Foreskin fibroblast (primary cell): ENCODE measurements at places on chromosomes 3 and 15.

DNA sequence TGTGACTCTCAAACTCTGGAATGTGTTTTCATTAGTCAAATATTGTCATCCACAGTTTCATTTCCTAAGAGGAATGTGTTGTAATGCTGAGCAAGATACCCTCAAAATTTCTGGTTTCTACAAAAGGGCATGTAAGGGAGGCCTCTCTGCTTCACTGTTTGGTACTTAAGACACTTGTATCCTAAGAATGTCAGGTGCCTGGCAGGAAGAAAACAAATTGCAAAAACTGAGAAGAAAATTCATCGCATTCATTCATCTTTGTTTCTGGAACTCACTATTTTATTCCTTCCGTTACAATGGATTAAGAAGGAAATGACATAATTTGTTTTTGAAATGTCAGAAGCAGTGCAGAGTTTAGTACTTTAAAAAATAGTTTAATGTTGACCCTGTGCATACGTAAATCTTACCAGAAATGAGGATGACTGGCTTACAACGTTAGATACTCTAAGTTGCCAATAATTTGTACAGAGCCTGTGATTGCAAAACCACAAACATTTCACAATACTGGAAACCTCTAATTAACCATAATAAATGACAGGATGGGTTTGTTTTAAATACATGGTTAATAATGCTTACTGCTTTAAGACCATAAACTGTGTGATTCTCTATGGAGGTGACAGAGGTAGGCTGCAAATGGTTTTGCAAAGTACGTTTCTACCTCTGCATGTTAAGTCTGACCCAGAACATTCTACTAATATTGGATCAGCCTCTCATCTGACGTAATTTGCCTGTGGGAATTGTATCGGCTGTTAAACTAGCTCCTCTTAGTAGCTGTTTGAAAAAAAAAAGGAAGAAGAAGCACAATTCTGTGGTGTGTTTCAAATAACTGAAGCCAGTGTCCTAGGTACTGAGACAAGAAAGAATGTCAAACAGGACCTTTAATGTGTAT is 477.8 kb downstream of the RBMS3 start:
- peak; percentile 75 for DNase-seq

- no peak for DNase-seq
Observed at GRCh38 chr3:194086388-194087075, 49.4 kb upstream of the HES1 start.

DNA sequence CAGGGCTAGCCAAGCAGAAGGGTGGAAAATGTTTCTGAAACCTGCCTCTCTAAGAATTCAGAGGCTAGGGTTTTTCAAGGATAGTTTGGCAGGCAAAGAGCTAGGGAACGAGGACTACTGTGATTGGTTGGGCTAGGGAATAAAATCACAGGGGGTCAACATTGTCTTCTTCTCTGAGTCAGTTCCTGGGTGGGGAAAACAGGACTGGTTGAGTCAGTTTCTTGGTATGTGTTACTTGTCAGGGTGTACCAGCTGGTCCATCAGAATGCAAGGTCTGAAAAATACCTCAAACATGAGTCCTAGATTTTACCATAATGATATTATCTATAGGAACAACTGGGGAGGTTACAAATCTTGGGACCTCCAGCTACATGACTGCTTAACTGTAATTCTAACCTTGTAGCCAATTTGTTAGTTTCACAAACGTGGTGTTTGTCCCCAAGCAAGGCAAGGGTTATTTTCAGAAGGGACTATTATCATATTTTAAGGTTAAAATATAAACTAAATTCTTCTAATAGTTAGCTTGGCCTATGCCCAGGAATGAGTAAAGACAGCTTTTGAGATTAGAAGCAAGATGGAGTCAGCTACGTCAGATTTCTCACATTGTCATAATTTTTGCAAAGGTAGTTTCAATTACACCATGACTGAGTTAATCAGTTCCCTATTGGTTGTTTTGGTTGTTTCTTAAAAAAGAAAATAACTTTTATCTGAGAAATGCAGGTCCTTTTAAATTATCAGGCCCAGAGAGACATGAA is 231.5 kb downstream of the ALCAM start:
- DNase-seq = peak; percentile 93

DNA sequence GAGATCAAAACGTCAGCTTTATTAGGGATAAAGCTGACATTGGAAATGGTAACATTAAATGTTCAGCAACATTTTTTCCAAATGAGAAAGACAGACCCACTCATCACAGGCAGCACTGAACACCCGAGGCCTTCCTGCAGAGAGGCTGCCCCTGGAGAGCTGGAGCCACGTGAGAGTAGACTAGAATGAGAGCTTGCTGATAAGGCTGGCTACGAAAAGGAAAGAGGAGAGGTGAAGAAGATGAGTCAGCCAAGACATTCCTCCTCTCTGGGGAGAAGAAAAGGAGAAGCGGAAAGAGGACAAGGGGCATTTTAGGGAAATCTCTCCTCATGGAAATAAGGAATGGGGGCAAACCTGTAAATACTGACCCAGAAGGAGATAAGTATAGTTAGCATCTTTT is 7.3 kb downstream of the CYP19A1 start:
- DNase-seq = no peak

DNA sequence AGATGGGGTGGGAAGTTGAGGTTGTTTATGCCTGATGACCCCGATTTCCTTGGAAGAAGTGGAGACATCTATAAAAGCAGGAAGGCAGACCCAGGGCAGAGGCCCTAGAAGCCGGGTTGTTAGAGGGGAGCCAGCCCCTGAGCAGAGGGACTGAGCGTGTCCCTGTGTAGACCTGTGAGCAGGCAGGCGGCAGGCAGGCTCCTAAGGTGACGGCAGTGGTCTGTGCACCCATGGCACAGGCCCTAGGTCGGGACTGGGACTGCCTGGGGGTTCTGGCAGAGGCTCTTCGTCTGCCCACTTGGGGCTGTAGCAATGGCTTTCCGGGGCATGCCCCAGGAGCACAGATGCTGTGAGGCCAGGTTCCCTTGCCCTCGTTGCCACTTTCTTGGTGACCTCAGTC is 9.9 kb downstream of the SEMA4B start:
- no peak for DNase-seq

DNA sequence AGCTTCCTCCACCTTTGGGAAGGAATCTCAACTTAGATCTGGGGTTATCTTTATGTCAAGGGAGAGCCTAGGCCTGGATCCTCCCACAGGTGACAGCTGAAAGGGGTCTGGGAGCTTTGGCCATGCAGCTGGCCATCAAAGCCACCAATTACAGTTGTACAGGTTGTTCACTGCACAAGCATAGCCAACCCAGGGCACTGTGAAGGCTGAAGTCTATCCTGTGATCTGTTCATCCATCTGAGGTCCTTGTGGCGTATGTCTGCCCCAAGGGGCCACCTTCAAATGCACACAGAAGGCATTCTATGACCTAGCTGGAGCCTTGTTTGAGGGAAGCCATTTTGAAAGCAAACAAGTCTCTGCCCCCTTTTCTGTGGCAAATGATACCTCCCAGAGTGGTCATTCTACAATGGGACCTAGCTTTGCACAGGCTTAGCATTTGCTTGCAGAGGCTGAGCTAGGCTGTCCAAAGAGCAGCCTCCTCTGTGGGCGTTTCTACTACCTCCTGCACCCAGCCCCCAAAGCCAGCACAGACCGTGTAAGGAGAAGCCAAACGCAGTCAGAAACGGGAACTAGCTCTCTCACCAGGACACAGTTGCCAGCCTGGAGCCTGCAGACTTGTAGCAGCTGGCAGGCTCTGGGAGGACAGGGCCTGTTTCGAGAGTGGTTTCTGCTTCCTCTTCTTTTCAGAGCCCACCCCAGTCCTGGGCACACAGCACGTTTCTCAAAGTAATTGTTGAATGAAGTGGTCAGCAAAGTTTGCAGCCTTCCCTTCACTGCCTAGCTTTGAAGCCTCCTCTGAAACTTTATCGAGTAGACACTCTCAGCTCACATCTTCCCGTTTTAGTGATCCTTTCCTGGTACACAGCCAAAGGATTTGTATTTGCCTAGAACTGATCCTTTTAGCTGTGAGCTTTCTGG is 157.3 kb upstream of the SMAD3 start:
- peak; percentile 56 for DNase-seq

DNA sequence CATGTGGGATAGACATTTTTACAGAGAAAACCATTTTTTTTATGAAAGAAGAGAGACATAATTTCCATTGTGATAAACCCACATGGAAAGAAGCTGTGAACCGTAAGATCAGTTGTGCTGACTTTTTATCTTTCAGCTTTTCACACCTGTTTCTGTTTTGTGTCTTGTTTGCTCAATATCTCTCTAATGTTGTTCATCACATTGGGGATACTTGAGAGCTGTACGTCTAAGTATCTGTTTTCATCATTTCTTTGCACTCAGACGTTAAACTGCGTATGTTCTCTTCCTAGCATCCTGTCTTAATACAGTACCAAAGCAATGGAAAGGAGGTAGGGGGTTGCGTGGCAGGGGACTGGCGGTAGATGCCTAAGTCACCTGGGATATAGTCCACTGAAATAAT is 449.0 kb downstream of the NAALADL2 start:
- no peak for DNase-seq

DNA sequence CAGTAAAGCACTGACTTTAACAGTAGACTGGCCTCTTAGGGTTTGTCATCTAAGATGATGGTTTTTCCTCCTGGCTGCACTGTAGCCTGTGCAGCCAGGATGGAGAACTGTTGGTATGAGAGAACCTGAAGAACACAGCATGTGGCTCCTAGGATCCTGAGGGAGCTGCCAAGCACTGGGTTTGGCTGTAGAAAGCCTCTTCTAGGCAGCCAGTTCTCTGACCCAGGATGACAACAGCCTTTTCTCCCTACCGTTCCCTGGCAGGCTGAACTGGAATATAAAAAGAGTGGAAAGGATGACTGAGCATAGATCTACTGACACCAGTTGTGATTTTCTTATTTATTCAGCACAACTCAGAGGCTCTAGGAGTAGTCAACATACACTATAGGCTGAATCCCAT is 34.3 kb upstream of the MANF start:
- no peak for DNase-seq

- no peak for DNase-seq
Observed at GRCh38 chr15:88187195-88187594, 69.3 kb downstream of the NTRK3 start.

- peak; percentile 2 for DNase-seq
Observed at GRCh38 chr15:48021336-48022086, 99.3 kb upstream of the SLC24A5 start.

DNA sequence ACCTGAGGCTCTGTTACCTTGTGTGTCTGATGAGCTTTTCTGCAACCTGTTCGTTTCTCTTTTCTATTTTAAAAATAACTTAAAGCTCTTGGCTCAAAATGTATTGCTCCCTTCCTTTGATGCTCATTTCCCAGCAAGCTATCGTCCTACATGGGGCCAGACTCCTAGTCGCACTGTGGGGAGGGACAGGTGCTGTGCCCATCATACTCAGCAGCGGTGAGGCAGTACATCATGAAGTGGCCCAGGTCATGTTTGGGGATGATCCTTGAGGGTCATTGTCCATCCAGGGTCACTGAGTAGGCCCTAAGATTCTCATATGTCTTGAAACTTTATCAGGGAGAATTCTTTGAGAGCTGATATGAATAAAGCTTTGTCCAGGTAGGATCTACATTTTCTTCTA is 41.1 kb downstream of the PTH1R start:
- no peak for DNase-seq

DNA sequence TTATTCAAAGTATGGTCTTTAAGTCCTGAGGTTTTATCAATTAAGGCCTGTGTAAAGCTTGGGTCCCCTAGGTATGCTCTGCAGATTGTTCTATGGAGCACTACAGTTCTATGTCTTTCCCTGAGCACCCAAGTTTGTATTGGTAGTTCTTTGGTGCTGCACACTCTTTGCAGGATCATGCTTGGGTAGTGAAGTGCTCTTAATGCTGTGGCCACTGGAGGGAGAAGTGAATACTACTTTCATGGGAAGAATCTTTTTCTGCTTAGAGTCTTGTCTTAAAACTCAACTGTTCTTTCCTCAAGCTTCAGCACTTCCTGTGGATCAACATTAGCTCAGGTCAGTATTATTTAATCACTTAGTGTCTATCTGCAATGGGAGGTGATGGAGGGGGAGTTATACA is 93.6 kb upstream of the CFAP20DC start:
- DNase-seq = no peak
